A549 treated with GW870086 at 1 μM for 4 hours (cell line): ENCODE measurements at places on chromosomes 2 and 18. TPM values are rescaled to one million over a fixed set of nuclear protein-coding genes. Genes with fewer than 3 reads are reported as not detected.

HOXD12 gene
- total RNA-seq, result not detected in 5 replicates

ASTL gene
- total RNA-seq, result not detected in 5 replicates

GPR45 gene
- not detected in 5 replicates for total RNA-seq

CYRIA gene
- 0.13 to 0.29 TPM (median 0.23 TPM) in 4 of 5 replicates, not detected in the other for total RNA-seq

ZNF236 gene
- 2.5 to 4.2 TPM (median 2.6 TPM) in 5 replicates for total RNA-seq

STPG4 gene
- not detected in 5 replicates for total RNA-seq

MFF gene
- 103 to 109 TPM (median 108 TPM) in 5 replicates for total RNA-seq

SPHKAP gene
- total RNA-seq, result 0.02 TPM in 1 of 5 replicates, not detected in the others

SERPINB10 gene
- total RNA-seq, result not detected in 5 replicates

SALL3 gene
- total RNA-seq, result not detected in 5 replicates

DSG4 gene
- not detected in 5 replicates for total RNA-seq

CTLA4 gene
- not detected in 5 replicates for total RNA-seq

SLC23A3 gene
- total RNA-seq, result 0.39 to 1.6 TPM (median 0.51 TPM) in 5 replicates

IRS1 gene
- 10.5 to 15.2 TPM (median 12.6 TPM) in 5 replicates for total RNA-seq

TUBA3D gene
- total RNA-seq, result 0.59 to 2.3 TPM (median 0.94 TPM) in 5 replicates

RRM2 gene
- total RNA-seq, result 164 to 245 TPM (median 239 TPM) in 5 replicates

NPPC gene
- 0.35 to 0.64 TPM (median 0.43 TPM) in 4 of 5 replicates, not detected in the other for total RNA-seq

MYO7B gene
- total RNA-seq, result 0.11 to 0.29 TPM (median 0.19 TPM) in 4 of 5 replicates, not detected in the other

FBXO36 gene
- total RNA-seq, result 1.2 to 1.7 TPM (median 1.4 TPM) in 5 replicates

MYOM1 gene
- 0.08 to 0.26 TPM (median 0.15 TPM) in 5 replicates for total RNA-seq

CRYBA2 gene
- not detected in 5 replicates for total RNA-seq

KCNF1 gene
- 24.7 to 51.1 TPM (median 41.5 TPM) in 5 replicates for total RNA-seq

TCF7L1 gene
- total RNA-seq, result 7.7 to 9.9 TPM (median 8.5 TPM) in 5 replicates

AKAIN1 gene
- not detected in 5 replicates for total RNA-seq

UGT1A6 gene
- total RNA-seq, result 0.31 to 1.8 TPM (median 1.5 TPM) in 5 replicates

CHST9 gene
- 0.03 TPM in 1 of 5 replicates, not detected in the others for total RNA-seq

GALNT13 gene
- 7.0 to 12.5 TPM (median 9.8 TPM) in 5 replicates for total RNA-seq

NOL4 gene
- not detected in 5 replicates for total RNA-seq

IGFBP5 gene
- 0.11 to 0.32 TPM (median 0.13 TPM) in 5 replicates for total RNA-seq

POTEC gene
- not detected in 5 replicates for total RNA-seq

MATN3 gene
- 11.4 to 19.0 TPM (median 17.5 TPM) in 5 replicates for total RNA-seq

TEX44 gene
- not detected in 5 replicates for total RNA-seq

PROM2 gene
- 0.03 to 0.32 TPM (median 0.18 TPM) in 4 of 5 replicates, not detected in the other for total RNA-seq

FAP gene
- 0.05 to 0.32 TPM in 2 of 5 replicates, not detected in the others for total RNA-seq

ABCA12 gene
- 0.17 to 0.27 TPM (median 0.22 TPM) in 5 replicates for total RNA-seq

SNTG2 gene
- total RNA-seq, result not detected in 5 replicates

ADAM23 gene
- total RNA-seq, result 5.5 to 9.9 TPM (median 9.5 TPM) in 5 replicates

BUB1 gene
- 36.1 to 46.7 TPM (median 41.3 TPM) in 5 replicates for total RNA-seq

RND3 gene
- total RNA-seq, result 44.2 to 54.3 TPM (median 48.1 TPM) in 5 replicates

MBOAT2 gene
- 32.4 to 45.3 TPM (median 42.2 TPM) in 5 replicates for total RNA-seq

PDE11A gene
- 0.27 to 0.67 TPM (median 0.49 TPM) in 5 replicates for total RNA-seq

SATB2 gene
- total RNA-seq, result 2.9 to 3.6 TPM (median 3.0 TPM) in 5 replicates

LOXHD1 gene
- not detected in 5 replicates for total RNA-seq

PKDCC gene
- total RNA-seq, result 17.2 to 22.3 TPM (median 20.3 TPM) in 5 replicates

DSC3 gene
- total RNA-seq, result 1.2 to 1.7 TPM (median 1.5 TPM) in 5 replicates

IL1B gene
- 0.13 to 0.22 TPM (median 0.14 TPM) in 5 replicates for total RNA-seq

HOXD4 gene
- total RNA-seq, result 0.27 to 0.71 TPM (median 0.47 TPM) in 5 replicates

NCKAP1 gene
- 84.4 to 115 TPM (median 105 TPM) in 5 replicates for total RNA-seq

UGT1A5 gene
- total RNA-seq, result 0.09 to 0.13 TPM in 2 of 5 replicates, not detected in the others

MC4R gene
- total RNA-seq, result not detected in 5 replicates

IL18RAP gene
- total RNA-seq, result 0.09 TPM in 1 of 5 replicates, not detected in the others

CDK5R2 gene
- 3.2 to 6.1 TPM (median 5.3 TPM) in 5 replicates for total RNA-seq

ACOXL gene
- not detected in 5 replicates for total RNA-seq

TLX2 gene
- total RNA-seq, result 0.19 to 0.36 TPM (median 0.28 TPM) in 5 replicates

TNFRSF11A gene
- total RNA-seq, result 8.0 to 12.1 TPM (median 10.1 TPM) in 5 replicates

TFCP2L1 gene
- 6.2 to 7.5 TPM (median 6.9 TPM) in 5 replicates for total RNA-seq

LRP2 gene
- total RNA-seq, result not detected in 5 replicates
